Astrocyte (in vitro differentiated cells and primary cell): ENCODE measurements at places on chromosomes 1 and 21. TPM values are rescaled to one million over a fixed set of nuclear protein-coding genes. Genes with fewer than 3 reads are reported as not detected.

The TEDDM1 gene
- not detected in 2 replicates for total RNA-seq

The ASAP3 gene
- 32.1 and 33.5 TPM in 2 replicates for total RNA-seq

DNA sequence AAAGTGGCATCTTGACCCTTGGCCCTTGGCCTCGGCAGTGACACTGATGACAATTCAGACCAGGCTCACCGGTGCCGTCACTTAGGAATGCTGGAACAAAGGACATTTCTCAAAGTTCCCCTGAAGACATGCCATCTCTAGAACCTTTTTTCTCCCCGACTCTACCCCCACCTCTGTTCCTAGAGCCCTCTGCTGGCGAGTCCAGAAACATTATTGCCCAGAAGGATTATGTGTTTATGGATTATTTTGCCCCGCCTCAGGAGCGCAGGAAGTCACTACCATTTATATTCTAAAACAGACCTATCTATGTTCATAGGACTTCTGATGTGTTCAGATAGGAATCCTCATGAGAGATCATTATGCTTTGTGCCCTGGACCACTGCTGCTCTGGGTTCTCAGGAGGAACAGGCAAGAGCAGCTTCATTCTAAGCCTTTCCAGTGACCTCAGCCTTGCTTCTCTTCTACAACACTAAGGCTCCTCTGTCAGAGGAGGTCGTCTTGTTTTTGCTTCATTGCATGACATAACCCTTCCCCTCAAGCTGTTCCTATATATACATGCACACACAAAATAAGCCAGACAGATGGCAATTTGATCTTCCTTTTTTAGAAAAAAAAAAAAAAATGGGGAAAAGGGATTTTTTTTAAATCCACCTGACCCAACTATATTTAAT lies 12.4 kb upstream of the SHISA4 start:
- DNase-seq: no peak

GRCh38 chr1:17869815-17870214 lies 114.7 kb downstream of the ACTL8 start:
- DNase-seq: peak; percentile 27

GRCh38 chr1:43949678-43950077 lies 2.9 kb downstream of the IPO13 start:
- no peak for DNase-seq
